ENCODE measurements at places on chromosomes 2 and 18.
A peak's percentile ranks its signal among the peaks of the same experiment; 100 is the strongest.

- no peak for ATAC-seq
Measured at GRCh38 chr2:167136879-167137596, 248.8 kb downstream of the XIRP2 start.

DNA sequence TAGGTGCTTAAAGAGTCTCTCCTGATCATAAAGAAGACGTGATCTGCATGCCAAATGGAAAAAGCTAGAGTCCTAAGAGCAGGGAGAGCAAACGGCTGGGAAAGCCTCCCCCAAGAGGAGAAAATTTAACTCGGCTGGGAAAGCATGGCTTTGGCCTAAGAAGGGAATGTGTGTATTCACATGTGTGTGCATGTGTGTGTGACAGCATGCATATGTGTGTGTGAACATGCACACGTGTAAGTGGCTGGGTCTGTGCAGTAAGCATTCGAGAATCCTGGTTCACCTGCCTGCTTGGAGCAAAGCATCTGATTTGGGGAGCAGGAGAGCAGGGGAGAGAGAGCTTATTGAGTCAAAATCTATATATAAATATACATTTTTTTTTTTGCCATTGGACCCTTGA, 30.1 kb upstream of the BCL11A start:
- ATAC-seq: no peak

- no peak for ATAC-seq
Measured at GRCh38 chr2:241768251-241768711, 8.3 kb upstream of the GAL3ST2 start.

- no peak for ATAC-seq
Measured at GRCh38 chr18:36624451-36625167, 204.2 kb downstream of the TPGS2 start.

DNA sequence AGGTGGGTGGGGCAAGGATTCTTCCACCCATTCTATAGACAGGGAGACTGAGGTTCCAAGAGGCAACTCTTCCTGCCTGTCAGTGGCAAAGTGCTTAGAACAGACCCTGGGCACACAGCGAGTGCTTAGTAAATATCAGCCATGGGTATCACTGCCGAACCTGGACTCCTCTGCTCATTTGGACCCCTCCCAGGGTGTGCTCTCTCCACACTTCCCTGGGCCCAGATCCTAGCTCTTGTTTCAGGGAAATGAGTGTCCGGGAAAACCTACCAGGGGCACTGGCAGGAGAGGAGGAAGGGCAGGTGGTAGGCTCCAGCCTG, 136.3 kb downstream of the CYP26B1 start:
- ATAC-seq: no peak

GRCh38 chr2:101120124-101120996, 30.8 kb downstream of the TBC1D8 start:
- ATAC-seq: no peak

DNA sequence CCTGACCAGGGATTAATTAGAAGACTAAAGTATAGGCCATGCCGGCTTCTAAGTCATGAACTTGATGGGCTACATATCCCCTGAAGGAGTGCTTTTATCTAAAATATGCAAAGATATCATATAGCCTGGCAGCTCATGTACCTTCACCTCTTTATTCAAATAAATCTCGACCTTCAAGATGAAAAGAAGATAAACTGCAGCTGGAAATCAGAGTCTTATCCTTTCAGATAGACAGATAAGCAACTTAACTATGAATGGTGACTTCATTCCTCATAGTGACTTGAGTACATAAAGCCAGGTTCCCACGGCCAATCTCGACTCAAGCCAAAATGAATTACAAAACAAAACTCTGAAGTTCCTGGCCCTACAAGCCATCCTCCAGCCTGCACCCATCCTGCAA, 165.3 kb upstream of the KLHL29 start:
- ATAC-seq: no peak

DNA sequence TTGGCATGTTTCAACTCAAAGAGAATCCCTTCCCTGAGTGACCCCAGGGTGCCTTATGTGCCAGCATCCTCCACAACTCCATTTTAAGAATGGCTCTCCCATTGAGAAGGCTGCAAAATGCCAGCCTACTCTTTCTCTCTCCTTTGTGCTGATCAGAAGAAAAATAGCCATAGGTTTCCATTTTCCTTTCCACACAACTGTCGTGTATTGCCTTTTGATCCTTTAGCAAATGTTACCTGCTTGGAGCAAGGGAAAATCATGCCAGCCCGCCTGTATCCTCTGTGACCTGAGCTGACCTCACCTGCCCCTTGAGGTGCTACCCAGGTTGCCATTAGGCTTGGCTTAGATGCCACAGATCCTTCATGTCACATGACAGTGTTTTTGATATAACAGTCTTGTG, 38.8 kb downstream of the DPYSL5 start:
- no peak for ATAC-seq

- no peak for ATAC-seq
Measured at GRCh38 chr18:56175330-56176001, 462.9 kb downstream of the TXNL1 start.

GRCh38 chr2:233976690-233977294, 59.6 kb downstream of the TRPM8 start:
- peak; percentile 77 for ATAC-seq

- ATAC-seq: peak; percentile 87
Measured at GRCh38 chr2:219737270-219737691, 109.9 kb downstream of the SLC4A3 start.

DNA sequence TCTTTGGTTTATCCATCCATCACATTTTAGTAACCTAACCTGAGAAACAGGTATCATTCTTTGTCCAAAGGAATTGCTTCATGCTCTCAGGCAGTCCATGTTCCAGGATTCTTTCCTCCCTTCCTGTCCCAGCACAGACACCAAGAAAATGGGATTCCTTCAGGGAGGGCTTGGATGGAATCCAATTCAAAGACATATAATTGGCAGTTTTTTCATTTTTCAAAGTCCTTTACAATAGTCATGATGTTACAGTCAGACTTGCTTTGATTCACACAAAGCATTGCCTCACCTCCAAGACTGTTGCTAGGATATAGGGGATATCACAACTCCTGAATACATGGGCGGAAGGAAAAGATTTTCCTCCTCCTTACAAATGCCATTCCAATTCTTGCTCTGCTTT, 241.4 kb upstream of the ACVR2A start:
- ATAC-seq: no peak

DNA sequence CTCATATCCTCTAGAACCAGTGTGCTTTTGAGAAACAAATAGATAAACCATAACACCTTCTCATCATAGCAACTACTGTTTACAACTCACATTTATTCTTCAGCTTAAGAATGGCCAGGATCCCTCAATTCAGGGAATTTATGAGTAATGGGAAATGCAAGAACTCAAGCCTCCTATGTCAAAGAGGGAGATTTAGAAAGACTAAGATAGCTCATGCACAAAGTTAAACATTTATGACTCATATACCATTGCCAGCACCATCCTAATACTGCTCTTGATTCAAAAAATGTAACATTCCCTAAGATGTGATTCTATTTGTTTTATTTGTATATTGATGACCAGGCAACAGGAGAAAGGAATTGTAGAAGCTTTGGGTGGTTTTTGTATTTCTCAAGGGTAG, 172.8 kb downstream of the CYP26B1 start:
- ATAC-seq: no peak

DNA sequence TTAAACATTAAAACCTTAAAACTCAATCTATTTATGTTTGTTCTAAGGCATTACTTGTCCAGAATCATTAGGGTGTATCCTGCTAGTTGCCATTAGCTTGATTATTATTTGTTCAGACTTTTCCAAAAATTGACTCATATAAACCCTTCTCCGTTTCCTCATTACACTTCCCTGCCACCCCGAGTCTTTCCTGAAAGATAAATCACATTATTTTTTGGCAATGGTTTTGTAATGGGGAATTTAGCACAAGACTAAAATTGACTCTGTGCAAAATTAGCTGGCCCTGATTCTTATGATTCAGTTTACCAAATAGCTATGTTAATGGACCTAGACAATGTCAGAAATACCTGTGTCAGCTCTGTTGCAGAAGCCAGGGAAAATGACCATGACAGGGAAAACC, 112.2 kb upstream of the NT5C1B start:
- ATAC-seq: peak; percentile 53

GRCh38 chr2:160205505-160205904, 5.4 kb upstream of the ITGB6 start:
- ATAC-seq: peak; percentile 76

GRCh38 chr2:12251121-12251520, 465.6 kb upstream of the TRIB2 start:
- no peak for ATAC-seq

- ATAC-seq: no peak
Measured at GRCh38 chr2:144511226-144511810, 8.6 kb downstream of the ZEB2 start.

DNA sequence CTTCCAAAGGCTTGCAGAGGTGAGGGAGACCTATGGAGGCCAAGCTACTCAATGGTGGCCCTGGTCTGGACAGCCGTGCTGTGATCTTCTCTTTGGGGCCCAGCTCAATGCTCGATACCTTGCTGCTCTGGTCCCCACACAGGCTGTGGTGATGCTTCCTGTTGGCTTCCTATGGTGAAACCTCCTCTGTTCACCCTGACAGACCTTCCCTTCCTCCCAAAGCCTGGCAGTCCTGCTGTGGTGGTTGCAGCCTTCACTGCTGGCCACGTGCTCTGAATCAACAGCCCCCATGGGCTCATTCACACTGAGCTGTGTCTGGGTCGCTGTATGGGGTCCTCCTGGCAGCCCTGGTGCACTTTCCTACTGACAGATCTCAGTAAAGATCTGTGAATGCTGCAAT, 31.0 kb upstream of the GALR1 start:
- no peak for ATAC-seq

GRCh38 chr2:103781313-103781712, 1019.5 kb downstream of the TMEM182 start:
- ATAC-seq: no peak

- no peak for ATAC-seq
Measured at GRCh38 chr2:70115646-70116442, 28.6 kb downstream of the PCBP1 start.

DNA sequence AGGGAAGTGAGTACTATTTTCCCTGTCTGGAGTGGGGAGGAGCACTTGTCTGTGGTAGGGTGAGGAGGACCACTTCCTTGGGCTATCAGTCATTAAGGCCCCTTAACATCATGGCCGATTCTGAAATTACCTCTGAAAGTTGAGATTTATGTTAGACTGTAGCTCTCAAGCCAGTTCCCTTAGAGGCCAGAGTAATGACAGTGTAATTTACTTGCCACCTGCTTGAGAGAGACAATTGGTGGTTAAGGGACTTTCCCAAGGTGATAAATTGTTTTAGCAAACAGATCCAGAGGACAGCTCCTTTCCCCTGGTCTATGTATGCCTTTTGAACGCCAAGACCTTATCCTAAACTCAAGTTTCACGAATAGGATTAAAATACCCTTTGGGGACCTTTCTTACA, 56.1 kb downstream of the NEDD4L start:
- no peak for ATAC-seq

DNA sequence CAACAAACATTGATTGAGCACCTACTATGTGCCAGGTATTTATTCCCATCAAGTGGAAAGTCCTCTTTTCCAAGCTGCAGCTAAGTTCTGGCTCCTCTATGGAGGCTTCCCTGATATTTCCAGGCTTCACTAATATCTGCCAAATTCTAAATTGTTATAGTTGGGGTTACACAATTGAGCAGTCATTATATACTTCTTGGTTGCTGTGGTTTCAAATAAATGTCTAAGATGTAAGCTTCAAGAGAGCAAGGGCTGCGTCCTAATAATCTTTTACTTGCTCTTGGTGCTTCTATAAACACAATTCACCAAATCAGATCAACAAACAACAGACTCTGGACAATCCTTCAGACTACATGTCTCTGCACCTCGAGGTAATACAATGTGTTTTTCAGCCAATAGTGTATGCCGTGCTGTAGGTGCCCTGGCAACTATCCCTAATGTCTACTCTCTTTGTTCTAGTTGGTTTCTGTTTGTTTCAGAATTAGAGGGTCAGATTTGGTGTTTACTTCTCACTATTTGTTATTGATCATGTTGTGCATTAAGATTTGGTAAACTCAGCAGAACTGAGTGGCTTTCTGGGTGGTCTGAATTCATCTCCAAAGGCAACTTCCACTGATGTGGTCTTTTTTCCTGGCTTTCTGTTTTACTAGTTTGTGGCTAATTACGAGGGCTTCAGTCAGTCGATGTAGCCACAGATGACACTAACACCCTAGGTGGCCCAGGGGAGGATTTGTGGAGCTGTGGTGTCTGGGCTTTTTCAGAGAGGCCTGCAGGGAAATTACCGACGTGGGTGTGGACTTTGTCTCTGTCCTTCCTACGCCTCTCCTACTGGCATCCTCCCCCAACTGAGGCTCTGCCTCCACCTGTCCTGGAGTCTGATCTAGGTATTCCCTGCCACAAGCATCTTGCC, 50.4 kb downstream of the CDCA7 start:
- no peak for ATAC-seq

DNA sequence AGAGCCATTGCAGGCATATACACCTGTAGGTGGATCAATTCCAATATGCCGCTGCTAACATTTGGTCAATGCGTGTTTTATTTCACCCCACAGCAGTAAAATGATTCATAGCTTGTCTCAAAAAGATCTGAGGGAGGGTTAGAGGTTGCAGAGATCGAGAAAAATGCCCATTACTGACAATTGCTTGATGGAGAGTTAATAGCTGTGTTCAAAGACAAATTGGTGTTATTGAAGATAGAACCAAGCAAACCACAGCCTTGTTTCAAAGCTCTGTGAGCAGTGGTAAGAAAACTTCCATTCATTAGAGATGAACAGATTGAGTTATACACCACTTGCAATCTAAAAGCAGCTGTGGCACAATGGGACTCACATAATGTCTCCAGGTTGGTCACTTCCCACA, 95.4 kb downstream of the KCNE4 start:
- no peak for ATAC-seq

GRCh38 chr2:63788071-63788470, 53.6 kb upstream of the UGP2 start:
- no peak for ATAC-seq
